Smooth muscle cell of the umbilical artery (primary cell): ENCODE measurements at places on chromosomes 5 and 9. TPM values are rescaled to one million over a fixed set of nuclear protein-coding genes. Genes with fewer than 3 reads are reported as not detected.

The PCDHGA9 gene
- 3.6 and 4.5 TPM in 2 replicates for total RNA-seq

The UBE2D2 gene
- total RNA-seq, result 42.2 and 52.9 TPM in 2 replicates

The DIAPH1 gene
- total RNA-seq, result 14.0 and 53.9 TPM in 2 replicates

The NUP214 gene
- total RNA-seq, result 13.4 and 20.4 TPM in 2 replicates

The SLC31A1 gene
- total RNA-seq, result 36.5 and 53.2 TPM in 2 replicates
